ENCODE measurements at places on chromosomes 6 and 20. TPM values are rescaled to one million over a fixed set of nuclear protein-coding genes. Genes with fewer than 3 reads are reported as not detected.

The SMLR1 gene
- not detected for total RNA-seq

The CNR1 gene
- total RNA-seq = under 0.01 TPM

The GMDS gene
- total RNA-seq = 9.6 TPM

The COL12A1 gene
- total RNA-seq = 151 TPM

The PSORS1C2 gene
- total RNA-seq = not detected

The PAK5 gene
- total RNA-seq = not detected

The OXT gene
- 0.39 TPM for total RNA-seq

The ID4 gene
- total RNA-seq = 0.37 TPM

The TFAP2D gene
- not detected for total RNA-seq

The WFDC5 gene
- total RNA-seq = not detected

The ADGRG6 gene
- total RNA-seq = 0.37 TPM

The MEP1A gene
- total RNA-seq = not detected

The FABP7 gene
- total RNA-seq = not detected

The SALL4 gene
- 1.5 TPM for total RNA-seq

The RHAG gene
- not detected for total RNA-seq

The HSPA12B gene
- 0.98 TPM for total RNA-seq

The MRAP2 gene
- 1.4 TPM for total RNA-seq

The COX4I2 gene
- not detected for total RNA-seq

The STX11 gene
- 1.5 TPM for total RNA-seq

The IRAK1BP1 gene
- 7.4 TPM for total RNA-seq

The ADGB gene
- total RNA-seq = not detected

The LSM14B gene
- 34.8 TPM for total RNA-seq

The ULBP2 gene
- total RNA-seq = 1.5 TPM

The HCRTR2 gene
- total RNA-seq = not detected

The MAP3K4 gene
- 19.8 TPM for total RNA-seq

The ERVFRD-1 gene
- not detected for total RNA-seq

The STMND1 gene
- total RNA-seq = not detected

The EMILIN3 gene
- total RNA-seq = not detected

The DCDC2 gene
- under 0.01 TPM for total RNA-seq

The BNIP5 gene
- not detected for total RNA-seq

The ZNF337 gene
- total RNA-seq = 9.6 TPM

The APOBEC2 gene
- total RNA-seq = not detected

The NTSR1 gene
- 13.1 TPM for total RNA-seq

The TMC2 gene
- total RNA-seq = under 0.01 TPM

The DDX43 gene
- total RNA-seq = 0.39 TPM

The PTPRK gene
- 55.3 TPM for total RNA-seq

The BPIFB2 gene
- total RNA-seq = not detected

The DTD1 gene
- 75.3 TPM for total RNA-seq

The SNAI1 gene
- under 0.01 TPM for total RNA-seq

The MLN gene
- not detected for total RNA-seq

The AAR2 gene
- total RNA-seq = 24.0 TPM

The LBP gene
- not detected for total RNA-seq

The HTR1E gene
- total RNA-seq = not detected

The TEAD3 gene
- total RNA-seq = 9.2 TPM

The MCM8 gene
- total RNA-seq = 18.0 TPM

The CCN2 gene
- total RNA-seq = 10.8 TPM

The ANKEF1 gene
- 1.4 TPM for total RNA-seq

The OR2H1 gene
- not detected for total RNA-seq

The HMGCLL1 gene
- under 0.01 TPM for total RNA-seq

The SLC17A1 gene
- total RNA-seq = not detected

The FILIP1 gene
- total RNA-seq = 0.37 TPM

The RIMS1 gene
- not detected for total RNA-seq

Data from subcutaneous preadipocyte (primary cell).